ENCODE measurements at places on chromosomes 1 and 21.

GRCh38 chr21:46183910-46184624 lies at the start of gene SPATC1L:
Gene SPATC1L, minus strand, starts transcription at chr21:46184459. Its CDS starts 1,643 bp downstream, at chr21:46182816.
- DNase-seq: no peak

DNA sequence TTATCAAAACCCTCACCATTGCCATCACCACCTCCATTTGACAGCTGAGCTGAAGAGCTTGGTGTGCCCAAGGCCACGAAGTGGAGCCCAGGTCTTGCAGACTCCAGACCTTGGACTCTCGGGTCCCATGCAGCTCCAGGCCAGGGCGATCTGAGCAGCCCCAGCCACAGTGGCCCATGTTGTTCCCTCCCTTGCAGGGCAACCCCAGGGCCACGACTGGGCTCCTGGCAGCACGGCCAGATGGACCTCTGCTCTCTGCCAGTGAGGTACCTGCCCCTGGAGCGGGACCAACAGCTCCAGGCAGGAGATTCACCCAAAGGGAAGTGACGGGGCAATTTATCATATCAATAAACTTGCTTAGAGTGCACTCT lies 182.7 kb upstream of the VAMP3 start:
- no peak for DNase-seq

DNA sequence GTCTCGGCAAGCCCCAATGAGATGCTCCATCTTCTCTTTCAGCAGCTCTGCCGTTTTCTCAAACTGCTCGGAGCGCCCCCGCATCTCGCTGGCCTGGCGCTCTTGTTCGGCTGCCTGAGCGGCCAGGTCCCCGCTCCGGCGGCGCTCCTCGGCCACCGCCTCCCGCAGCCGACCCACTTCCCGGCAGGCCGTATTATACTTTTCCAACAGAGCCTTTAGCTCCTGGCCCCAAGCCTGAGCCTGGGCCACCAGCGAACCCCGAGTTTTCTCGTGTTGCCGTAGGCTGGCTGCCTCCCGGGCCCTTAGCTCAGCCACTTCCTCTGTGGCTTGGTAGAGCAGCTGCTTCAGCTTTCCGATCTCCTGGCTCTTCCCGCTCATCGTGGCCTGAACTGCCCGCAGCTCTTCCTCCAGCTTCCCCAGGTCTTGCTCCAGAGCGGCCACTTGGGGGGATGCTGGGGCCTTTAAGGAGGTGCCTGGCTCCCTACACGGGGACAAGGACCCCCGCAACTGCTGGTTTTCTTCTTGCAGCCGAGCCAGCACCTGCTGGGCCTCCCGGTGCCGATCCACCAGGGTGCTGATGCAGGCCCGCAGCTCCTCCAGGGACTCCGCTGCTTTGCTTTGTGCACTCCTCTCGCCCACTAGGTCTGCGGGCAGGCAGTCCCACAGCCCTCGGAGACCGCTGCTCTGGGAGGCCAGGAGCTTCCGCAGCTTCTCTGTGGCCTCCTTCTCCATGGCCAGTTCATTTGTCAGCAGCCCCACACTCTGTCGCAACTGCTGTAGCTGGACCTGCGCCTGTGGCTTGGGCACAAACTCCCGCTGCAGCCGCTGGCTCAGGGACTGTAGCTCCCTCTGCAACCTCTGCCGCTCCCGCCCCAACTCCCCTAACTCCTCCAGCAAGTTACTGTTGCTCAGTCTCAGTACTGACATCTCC lies 13.4 kb upstream of the PIAS3 start:
- peak; percentile 91 for DNase-seq

- no peak for DNase-seq
Measured at GRCh38 chr1:155860970-155861510, 1.7 kb downstream of the SYT11 start.

- no peak for DNase-seq
Measured at GRCh38 chr1:230939806-230940489, 38.7 kb downstream of the TTC13 start.

- DNase-seq: no peak
Measured at GRCh38 chr21:34630536-34631143, 15.7 kb upstream of the RCAN1 start.

- DNase-seq: no peak
Measured at GRCh38 chr1:34018285-34018684, 146.7 kb downstream of the CSMD2 start.

DNA sequence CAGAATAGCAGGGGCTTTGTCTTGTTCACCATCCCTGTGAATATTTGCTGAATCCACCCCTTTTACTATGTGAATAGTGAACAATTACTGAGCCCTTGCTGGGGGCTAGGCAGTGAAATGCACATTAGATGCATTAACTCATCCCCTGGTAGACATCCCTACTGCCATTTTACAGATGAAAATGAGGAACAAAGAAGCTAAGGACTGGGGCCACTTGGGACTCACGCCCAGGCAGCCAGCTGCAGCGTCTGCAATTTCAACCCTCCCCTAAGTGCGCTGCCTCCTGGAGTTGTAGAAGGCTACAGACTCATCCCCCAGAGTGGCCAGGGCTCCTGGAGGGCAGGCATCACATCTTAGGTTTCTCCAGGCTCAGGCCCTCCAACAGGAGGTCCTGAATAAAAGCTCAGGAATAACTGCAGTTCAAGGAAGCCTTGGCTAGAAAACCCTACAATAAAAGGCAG lies 31.6 kb downstream of the CAPZB start:
- no peak for DNase-seq

- no peak for DNase-seq
Measured at GRCh38 chr1:206435445-206435844, 34.8 kb upstream of the IKBKE start.

- DNase-seq: no peak
Measured at GRCh38 chr1:174243451-174244000, 84.2 kb downstream of the RABGAP1L start.

- DNase-seq: no peak
Measured at GRCh38 chr1:98723574-98723973, 62.1 kb downstream of the SNX7 start.

- no peak for DNase-seq
Measured at GRCh38 chr21:19065164-19065563, 661.6 kb upstream of the TMPRSS15 start.

DNA sequence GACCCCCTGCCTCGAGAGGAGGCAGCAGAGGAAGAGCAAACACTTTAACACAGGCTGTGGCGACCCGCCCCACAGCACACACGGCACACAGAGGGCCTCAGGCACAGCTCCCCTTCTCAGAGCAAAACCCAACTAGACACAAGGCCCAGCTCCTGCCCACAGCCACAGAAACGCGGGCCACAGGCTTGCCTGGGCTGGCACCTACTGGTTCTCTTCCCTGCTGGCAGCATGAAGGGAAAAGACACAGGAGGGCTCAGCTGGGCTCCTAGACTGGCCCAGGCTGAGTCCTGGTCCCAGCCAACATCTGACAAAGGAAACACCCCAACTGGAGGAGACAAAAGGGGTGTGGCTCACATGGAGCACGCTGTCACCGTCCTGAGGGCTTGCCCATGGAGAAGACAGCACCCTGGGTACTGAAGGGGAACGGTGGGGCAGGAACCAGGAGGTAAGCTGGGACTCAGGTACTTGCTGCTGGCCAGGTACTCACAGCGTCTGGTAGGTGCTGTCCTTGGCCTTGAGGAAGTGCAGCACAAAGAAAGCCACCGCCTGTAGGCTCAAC lies 3.5 kb downstream of the CD164L2 start:
- DNase-seq: no peak

GRCh38 chr1:41657679-41658295 lies 173.3 kb upstream of the EDN2 start:
- no peak for DNase-seq

DNA sequence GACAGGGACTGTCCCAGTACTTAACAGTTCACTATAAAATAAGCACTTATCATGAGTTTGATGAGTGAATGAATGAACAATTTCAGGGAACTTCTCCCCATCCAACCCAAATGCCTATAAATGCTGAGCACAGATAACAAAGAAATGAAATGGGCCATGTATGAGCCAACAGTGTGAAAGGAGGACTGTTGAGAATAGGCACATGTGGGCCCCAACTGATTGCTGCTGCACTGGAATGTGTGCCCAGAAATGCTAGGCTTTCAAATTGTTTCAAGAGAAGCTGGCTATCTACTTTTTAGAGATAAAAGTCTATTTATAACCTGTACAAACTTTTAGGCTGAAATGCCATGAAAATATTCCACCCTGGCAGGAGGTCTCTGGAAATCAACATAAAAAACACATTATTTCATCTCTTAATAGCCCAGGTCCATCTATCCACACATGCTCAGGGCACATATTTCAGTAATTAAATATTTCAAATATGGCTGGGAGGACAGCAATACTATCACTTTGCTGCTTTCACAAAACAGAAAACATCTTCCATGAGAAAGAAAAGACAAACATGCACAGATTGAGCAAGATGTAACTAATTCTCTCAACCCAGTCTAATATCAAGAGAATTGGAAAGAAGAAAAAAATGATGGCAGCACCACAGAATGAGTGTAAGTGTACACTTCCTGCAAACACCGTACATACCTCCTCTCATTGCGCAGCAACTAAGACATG lies 49.8 kb downstream of the COLGALT2 start:
- DNase-seq: no peak

DNA sequence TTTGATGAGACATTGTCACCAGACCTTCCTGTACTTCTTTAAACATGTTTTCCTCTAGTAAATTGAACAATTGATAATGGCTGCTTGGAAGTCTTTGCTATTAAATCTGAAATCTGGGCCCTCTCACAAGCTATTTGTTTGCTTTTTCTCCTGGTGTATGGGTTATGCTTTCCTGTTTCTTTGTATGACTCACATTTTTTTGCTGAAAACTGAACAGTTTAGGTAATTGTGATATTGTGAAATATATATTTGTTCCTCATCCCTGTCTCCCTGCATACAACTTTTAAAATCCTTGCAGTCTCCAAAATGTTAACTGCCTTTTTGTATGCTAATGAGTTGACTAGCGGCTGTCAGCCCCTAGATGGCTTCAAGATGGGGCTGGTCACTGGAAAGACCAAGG lies 61.6 kb downstream of the MAP3K21 start:
- no peak for DNase-seq

DNA sequence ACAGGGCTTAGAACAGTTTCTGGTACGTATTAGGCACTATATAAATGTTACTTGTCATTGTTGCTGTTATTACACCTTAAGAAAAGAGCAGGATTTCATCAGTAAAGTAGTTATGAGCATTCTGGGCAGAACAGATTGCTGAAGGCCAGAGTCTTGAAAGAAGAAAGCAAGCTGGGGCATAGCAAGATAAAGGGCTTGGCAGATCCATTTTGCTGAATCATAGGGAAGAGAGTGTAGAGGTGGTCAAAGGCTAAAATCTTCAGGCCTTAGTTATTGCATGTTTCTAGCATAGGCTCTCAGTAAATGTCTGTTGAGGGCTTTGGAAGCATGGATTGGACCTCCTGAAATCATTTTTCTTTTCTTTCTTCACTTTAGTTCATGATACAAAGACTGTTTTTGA lies 67.5 kb downstream of the PLA2G4A start:
- DNase-seq: no peak

- no peak for DNase-seq
Measured at GRCh38 chr1:44576456-44577150, 97.7 kb downstream of the TMEM53 start.

DNA sequence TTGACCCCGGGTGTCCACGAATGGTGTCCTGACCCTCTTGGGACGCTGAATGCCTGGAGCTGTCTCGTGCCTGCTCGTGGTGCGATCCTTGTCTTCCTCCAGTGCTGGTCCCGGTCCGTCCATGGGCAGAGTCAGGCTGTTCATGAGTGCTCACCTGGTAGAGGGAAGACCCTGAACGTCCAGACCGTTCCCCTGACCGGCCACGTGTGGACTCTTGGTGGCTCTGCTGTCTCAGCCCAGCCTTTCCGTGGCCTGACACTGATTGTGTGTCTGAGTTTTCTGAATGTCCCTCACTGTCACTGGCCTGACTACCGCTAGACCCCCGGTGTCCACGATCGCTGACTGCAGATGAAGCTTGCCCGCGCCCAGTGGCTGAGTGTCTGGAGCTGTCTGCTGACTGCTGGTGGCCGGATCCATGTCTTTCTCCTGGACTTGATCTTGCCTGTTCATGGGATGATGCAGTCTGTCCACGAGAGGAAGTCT lies 11.7 kb downstream of the FLG start:
- no peak for DNase-seq

- no peak for DNase-seq
Measured at GRCh38 chr1:2856676-2857375, 55.3 kb upstream of the TTC34 start.

DNA sequence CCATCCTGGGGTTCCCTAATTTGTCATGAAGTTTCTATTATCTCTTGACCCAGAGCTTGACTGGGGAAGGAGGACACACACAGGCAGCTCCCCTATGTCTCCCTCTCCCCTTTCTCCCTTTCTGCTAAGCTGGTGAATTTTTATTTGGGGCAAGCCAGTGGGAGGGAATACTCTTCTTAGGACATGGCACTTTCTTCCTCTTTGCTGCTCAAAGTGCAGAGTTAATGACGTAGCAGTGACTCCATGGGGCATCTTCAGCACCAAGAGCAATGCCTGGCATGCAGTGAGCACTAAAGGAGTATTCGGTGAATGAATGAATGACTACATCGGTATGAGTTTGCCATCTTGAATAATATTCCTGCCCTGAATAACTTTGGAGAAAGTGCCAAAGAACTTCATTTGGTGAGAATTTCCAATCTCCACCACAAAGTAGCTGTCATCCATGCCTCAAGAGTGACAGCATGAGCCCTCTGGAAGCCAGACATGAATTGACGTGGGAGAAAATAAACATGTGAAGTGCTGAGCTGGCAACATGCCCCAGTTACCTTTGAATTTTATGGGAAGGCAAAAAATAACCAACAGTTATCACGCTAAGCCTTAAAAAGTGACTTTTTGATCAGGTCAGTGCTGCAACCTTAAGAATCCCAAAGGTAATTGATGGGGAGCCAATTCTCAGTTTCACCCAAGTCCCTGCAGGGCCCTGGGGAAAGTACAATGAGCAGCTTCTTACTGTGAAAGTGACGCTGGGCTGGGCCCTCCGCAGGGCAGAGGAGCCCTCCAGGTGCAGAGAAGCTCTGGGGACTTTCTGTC lies 22.1 kb upstream of the ATF3 start:
- no peak for DNase-seq

DNA sequence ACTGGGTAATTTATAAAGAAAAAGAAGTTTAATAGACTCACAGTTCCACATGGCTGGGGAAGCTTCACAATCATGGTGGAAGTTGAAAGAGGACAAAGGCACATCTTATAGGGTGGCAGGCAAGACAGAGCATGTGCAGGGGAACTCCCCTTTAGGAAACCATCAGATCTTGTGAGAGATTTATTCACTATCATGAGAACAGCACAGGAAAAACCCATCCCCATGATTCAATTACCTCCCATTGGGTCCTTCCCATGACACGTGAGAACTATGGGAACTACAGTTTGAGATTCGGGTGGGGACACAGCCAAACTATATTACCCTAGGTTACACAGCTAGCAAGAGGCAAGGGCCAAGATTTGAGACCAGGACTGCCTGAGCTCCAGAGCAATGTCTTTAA lies 30.4 kb upstream of the SOX13 start:
- DNase-seq: no peak

GRCh38 chr21:15763359-15763758 lies 33.6 kb downstream of the USP25 start:
- no peak for DNase-seq
